ENCODE measurements at places on chromosomes 2 and 18. TPM values are rescaled to one million over a fixed set of nuclear protein-coding genes. Genes with fewer than 3 reads are reported as not detected.

The TIGD1 gene
- 3.2 TPM for total RNA-seq

DNA sequence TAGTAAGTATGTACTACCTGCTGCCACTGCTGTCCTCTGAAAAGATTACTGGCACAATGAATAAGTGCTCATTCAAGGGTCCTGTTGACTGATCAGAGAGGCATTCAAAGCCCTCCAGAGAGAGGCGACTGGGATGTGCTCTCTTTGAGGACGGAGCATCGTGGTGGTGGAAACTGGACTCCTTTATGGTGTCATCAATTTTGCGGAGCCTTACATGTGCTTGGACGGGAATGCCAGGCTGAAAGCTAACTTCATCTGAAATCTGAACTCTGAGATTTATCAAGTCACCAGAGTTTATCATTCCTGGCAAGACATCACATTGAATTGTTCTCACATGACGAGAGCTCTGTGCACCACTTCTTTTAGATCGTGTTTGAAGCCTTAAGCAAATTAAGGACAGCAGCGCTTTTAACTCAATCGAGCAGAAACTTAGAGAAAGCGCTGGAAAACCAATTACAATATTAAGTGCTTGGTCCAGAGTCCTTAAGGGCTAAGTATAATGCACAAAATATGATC is 138.3 kb downstream of the NCK2 start:
- no peaks in the 10 kb centered on the region for H3K27me3 ChIP-seq
- no peak for DNase-seq
- H3K27ac ChIP-seq = no peak overlapping the region

The MDH1 gene
- 103 TPM for total RNA-seq

The INHA gene
- 2.7 TPM for total RNA-seq

The GNLY gene
- not detected for total RNA-seq

The LDLRAD4 gene
- total RNA-seq = 78.2 TPM

DNA sequence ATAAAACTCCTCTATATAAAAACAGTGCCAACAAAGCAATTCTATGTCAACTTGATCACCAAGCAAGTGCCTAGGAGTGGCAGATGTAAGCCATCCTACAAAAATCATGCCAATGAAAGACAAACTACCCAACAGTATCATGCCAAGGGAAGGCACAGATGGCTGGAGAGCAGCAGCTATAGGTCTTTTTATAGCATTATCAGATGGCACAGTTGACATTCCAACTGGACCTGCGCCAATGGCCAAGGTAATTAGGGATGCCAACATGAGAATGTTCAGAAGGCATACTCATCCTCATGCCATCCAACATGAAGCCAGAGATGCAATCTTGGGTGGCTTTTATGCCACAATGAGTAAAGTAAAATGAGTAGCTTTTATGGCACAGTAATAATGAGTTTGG is 237.3 kb downstream of the OTX1 start:
- no peaks in the 10 kb centered on the region for H3K27me3 ChIP-seq
- no peak overlapping the region for H3K4me3 ChIP-seq

DNA sequence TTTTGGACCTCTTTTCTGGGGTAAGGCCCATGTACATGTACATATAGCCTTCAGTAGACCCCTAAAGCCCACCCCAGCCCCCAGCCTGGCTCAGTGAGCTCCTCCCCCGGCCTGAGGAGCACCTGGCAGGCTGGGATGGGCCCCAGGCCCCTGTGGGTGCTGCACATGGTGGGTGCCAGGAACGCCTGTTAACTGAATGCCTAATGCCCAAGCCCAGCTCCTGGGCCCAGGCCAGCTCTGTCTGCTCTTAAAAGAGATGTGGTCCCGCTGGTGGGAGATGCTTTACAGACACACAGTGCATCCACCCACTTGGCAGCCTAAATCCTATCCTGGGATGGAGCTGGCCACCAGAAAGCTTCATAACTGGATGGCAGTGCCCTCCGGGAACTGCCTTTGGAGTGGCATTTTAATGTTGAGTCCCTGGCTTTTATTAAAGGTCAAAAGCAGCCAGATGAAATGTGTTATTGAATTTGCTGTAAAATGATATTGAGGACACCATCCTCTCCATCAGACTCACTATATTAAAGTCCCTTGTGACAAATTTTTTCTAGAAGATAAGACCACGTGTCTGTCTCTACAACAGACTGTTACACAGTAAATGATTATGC is 7.7 kb upstream of the OXER1 start:
- no peak overlapping the region for H3K27ac ChIP-seq
- H3K36me3 ChIP-seq = peaks cover 2% of the 10 kb centered on the region
- H3K27me3 ChIP-seq = no peaks in the 10 kb centered on the region
- H3K4me1 ChIP-seq = no peaks in the 10 kb centered on the region
- no peak overlapping the region for H3K4me3 ChIP-seq
- no peak for DNase-seq

DNA sequence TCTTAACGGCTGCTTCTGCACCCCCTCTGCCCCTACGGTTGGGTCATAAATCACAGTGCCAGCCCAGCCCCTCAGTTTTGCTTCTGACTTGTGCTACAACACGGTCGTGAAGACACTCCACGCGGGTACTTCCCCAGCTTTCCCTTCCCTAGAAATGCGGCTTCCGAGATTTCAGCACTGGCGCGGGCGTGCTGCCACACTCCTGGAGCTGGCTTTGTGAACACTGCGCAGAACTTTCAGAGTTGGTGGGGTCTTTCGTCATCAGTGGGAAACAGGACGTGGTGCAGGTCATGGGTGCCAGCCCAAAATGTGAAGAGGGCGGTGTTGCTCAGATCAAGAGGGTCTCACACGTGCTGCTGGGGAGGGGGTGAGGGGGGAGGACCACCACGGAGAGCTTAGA is 733.0 kb upstream of the SALL3 start:
- H3K4me3 ChIP-seq = no peak overlapping the region
- DNase-seq = no peak
- no peaks in the 10 kb centered on the region for H3K4me1 ChIP-seq
- H3K36me3 ChIP-seq = no peaks in the 10 kb centered on the region
- H3K27ac ChIP-seq = no peak overlapping the region
- H3K27me3 ChIP-seq = no peaks in the 10 kb centered on the region

DNA sequence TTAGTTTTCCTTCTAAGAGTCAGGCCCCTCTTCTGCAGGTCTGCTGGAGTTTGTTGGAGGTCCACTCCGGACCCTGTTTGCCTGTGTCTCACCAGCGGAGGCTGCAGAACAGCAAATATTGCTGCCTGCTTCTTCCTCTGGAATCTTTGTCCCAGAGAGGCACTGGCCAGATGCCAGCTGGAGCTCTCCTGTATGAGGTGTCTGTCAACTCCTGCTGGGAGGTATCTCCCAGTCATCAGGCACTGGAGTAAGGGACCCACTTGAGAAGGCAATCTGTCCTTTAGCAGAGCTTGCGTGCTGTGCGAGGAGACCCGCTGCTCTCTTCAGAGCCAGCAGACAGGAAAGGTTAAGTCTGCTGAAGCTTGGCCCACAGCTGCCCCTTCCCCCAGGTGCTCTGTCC is 4.8 kb downstream of the REG1B start:
- no peaks in the 10 kb centered on the region for H3K4me1 ChIP-seq
- DNase-seq = no peak
- peaks cover 4% of the 10 kb centered on the region for H3K27me3 ChIP-seq
- no peak overlapping the region for H3K4me3 ChIP-seq

The ELOA2 gene
- total RNA-seq = not detected

The VWC2L gene
- total RNA-seq = not detected

DNA sequence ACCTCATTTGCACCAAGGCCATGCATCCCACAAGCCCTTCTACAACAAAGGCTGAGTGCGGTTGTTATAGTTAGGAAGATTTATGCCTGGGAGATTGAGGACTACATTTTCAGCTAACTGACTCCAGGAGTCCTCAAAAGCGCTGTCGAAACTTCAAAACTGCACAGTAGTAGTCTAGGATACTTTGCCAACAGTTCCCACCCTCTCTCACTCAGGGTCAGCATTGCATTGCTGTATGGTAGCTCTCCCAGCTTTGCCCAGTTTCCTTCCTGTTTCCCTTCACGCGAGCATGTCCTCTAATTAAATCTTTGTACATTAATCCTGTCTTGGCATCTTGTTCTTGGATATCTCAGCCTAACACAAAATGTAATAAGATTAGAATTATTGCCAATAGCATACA is 420.6 kb upstream of the UBE2E3 start:
- peaks cover 10% of the 10 kb centered on the region for H3K36me3 ChIP-seq
- H3K4me1 ChIP-seq = no peaks in the 10 kb centered on the region
- H3K27ac ChIP-seq = no peak overlapping the region
- DNase-seq = no peak

DNA sequence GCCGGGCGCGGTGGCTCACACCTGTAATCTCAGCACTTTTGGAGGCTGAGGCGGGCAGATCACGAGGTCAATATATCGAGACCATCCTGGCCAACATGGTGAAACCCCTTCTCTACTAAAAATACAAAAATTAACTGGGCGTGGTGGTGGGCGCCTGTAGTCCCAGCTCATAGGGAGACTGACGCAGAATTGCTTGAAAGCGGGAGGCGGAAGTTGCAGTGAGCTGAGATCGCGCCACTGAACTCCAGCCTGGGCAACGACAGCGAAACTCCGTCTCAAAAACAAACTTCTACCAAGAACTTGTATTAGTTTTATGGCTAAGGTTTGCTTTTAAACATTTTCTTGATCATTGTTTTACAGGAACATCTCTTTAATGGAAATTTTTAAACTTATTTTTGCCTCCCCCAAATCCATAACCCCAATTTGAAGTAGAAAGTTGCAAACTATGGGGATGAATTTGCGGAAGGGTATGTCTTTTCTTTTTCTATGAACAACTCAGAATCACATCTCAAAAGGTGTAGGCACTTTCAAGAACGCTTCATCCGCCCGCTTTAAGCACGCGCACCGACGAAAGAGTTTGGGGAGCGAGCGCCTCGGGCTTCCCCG is 46.8 kb upstream of the PTMA start:
- H3K27ac ChIP-seq = peak overlapping the region; percentile 81
- DNase-seq = no peak
- peak overlapping the region; percentile 53 for H3K4me3 ChIP-seq
- H3K36me3 ChIP-seq = no peaks in the 10 kb centered on the region
- peaks cover 27% of the 10 kb centered on the region for H3K4me1 ChIP-seq

The PIKFYVE gene
- total RNA-seq = 24.7 TPM

DNA sequence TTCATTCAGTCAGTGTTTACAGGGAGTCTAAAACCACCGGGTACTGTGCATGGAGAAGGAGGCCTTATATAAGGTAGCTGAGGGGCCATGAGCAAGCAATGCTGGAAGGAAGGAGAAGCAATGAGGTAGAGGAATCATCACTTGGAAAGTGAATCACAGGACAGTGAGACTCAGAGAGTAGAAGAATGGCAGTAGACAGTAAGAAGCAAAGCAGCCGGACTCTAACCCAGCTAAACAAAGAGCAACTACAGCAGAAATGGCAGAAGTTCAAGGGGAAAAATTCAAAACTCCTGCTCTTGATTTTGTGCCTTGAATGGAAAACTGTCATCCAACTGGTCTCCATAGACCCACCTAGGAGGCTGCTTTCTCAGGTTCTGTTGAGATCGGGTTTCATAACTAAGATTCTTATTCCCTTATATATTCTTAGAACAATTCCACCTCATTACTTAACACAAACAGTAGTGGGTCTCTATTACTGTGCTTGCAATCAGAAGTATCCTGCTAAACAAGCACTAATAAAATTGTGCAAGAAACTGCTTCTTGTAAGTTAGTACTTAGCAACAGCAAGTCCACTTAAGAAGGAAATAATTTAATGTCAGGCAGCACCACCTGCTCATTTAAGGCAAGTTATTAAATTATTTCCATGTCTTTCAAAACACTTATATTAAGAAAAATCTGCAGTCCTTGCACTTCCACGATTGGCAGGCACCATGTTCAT is 68.0 kb downstream of the RBMS1 start:
- H3K4me3 ChIP-seq = no peak overlapping the region
- H3K4me1 ChIP-seq = peaks cover 66% of the 10 kb centered on the region
- H3K27me3 ChIP-seq = no peaks in the 10 kb centered on the region
- no peak for DNase-seq

GRCh38 chr2:76318848-76319360 is 608.2 kb upstream of the GCFC2 start:
- H3K27ac ChIP-seq = no peak overlapping the region
- no peaks in the 10 kb centered on the region for H3K27me3 ChIP-seq
- no peaks in the 10 kb centered on the region for H3K4me1 ChIP-seq
- H3K4me3 ChIP-seq = no peak overlapping the region
- no peaks in the 10 kb centered on the region for H3K36me3 ChIP-seq

DNA sequence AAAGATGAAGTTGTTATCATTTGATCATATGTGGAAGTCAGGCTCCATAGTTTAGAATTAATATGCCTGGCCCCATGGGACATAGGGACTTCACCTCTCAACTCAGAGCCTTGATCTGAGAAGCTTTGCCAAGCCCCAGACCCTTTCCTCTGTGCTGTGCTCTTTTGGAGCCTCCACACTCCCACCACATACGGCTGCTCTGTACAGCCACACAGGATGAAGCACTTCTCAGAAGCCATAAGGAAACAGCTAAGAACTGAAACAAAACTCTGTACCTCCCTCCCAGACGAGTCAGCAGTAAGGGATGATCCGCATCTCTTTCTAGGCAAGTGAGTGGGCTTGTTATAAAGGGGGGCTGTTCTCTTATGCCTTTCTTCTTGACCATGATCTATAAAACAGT is 66.5 kb downstream of the CAB39 start:
- no peaks in the 10 kb centered on the region for H3K27me3 ChIP-seq
- peaks cover 50% of the 10 kb centered on the region for H3K4me1 ChIP-seq
- H3K4me3 ChIP-seq = no peak overlapping the region

- H3K27ac ChIP-seq = peak overlapping the region; percentile 32
- H3K27me3 ChIP-seq = no peaks in the 10 kb centered on the region
- no peak overlapping the region for H3K4me3 ChIP-seq
- no peaks in the 10 kb centered on the region for H3K36me3 ChIP-seq
These were observed 76.7 kb downstream of the PHLPP1 start for GRCh38 chr18:62792016-62792415.

GRCh38 chr2:206336861-206337260 is 62.4 kb downstream of the ZDBF2 start:
- no peak overlapping the region for H3K27ac ChIP-seq
- H3K4me1 ChIP-seq = no peaks in the 10 kb centered on the region
- H3K4me3 ChIP-seq = no peak overlapping the region

The GBX2 gene
- total RNA-seq = 16.7 TPM

The RGPD4 gene
- 0.10 TPM for total RNA-seq

The SCN7A gene
- total RNA-seq = 1.9 TPM
